SJSA1 (cell line): ENCODE measurements at places on chromosomes 1 and 21. TPM values are rescaled to one million over a fixed set of nuclear protein-coding genes. Genes with fewer than 3 reads are reported as not detected.

- H3K4me3 ChIP-seq: no peak overlapping the region
- H3K36me3 ChIP-seq: 0 out of 2 replicates have a peak, but pooled peaks cover 2% of the 10 kb centered on the region
- no peak for DNase-seq
- H3K27me3 ChIP-seq: no peaks in the 10 kb centered on the region
- H3K4me1 ChIP-seq: peaks cover 24% of the 10 kb centered on the region
Measured at GRCh38 chr21:36803816-36804439, 105.0 kb downstream of the SIM2 start.

- no peaks in the 10 kb centered on the region for H3K36me3 ChIP-seq
- no peak overlapping the region for H3K27ac ChIP-seq
- no peaks in the 10 kb centered on the region for H3K4me1 ChIP-seq
- H3K4me3 ChIP-seq: no peak overlapping the region
Measured at GRCh38 chr1:204581759-204582158, 65.6 kb downstream of the MDM4 start.

DNA sequence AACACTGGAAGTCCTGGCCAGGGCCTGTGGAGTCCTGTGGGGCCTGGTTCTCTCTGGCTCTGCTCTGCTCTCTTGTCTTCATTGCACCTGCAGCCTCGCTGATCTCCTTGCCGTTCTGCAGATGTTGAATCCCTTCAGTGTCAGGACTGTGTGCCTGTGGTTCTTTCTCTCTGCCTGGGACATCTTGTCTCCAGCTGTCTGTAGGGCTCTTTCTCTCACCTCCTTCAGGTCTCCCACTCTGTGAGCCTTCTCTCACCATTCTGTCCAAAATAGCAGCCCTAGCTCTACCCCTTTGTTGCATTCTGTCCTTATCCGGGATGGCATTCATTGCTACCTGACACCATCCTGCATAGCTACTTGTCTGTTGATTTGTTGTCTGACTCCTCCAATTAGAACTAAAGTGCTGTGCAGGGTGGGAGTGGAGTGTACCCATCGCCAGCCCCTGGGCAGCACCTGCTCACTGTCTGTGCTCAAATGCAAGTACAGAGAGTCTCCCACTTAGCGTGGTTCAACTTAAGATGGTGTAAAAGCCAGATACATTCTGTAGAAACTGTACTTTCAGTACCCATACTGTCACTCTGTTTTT is 8.9 kb downstream of the PGBD2 start:
- no peak for DNase-seq
- H3K36me3 ChIP-seq: peaks cover 27% of the 10 kb centered on the region
- no peaks in the 10 kb centered on the region for H3K4me1 ChIP-seq
- H3K4me3 ChIP-seq: no peak overlapping the region

DNA sequence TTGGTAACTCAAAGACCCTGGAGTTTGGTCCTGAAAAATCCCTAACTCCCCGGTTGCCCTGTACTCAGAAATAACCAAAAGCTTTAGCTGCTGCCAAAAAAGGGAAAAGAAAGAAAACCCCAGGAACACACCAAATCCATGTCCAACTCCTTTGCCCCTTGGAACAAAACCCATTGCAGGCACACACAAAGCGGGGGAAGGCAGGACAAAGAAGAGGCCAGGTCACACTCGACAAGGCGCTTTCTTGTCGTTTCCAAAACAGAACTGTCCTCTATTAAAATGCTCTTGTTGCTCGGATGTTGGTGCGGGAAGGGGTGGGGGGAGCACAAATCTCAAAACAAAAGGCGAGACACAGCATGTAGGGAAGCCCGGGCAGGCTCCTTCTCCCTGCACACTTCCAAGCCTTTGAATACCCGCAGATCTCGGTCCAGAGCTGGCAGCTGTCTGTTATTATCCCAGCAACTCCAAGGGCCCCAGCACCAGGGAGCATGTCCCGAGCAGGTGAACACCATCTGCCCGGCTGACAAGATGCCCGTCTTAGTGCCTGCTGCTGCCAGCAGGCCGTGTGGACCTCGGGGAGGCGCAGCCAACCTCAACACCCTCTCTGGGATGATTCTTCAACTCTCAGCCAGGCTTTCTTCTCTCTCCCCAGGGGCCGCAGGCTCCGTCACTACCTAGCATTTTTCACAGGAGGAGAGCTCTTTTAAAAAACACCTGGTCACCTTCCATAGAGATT is 96.4 kb downstream of the SSBP3 start:
- H3K4me1 ChIP-seq: peaks cover 23% of the 10 kb centered on the region
- no peak for DNase-seq
- H3K27ac ChIP-seq: no peak overlapping the region
- H3K4me3 ChIP-seq: no peak overlapping the region
- no peaks in the 10 kb centered on the region for H3K27me3 ChIP-seq
- no peaks in the 10 kb centered on the region for H3K36me3 ChIP-seq

GRCh38 chr1:171220081-171220420 is 28.2 kb upstream of the FMO1 start:
- H3K4me3 ChIP-seq: peak overlapping the region; percentile 15
- H3K4me1 ChIP-seq: peaks cover 33% of the 10 kb centered on the region
- no peaks in the 10 kb centered on the region for H3K27me3 ChIP-seq

DNA sequence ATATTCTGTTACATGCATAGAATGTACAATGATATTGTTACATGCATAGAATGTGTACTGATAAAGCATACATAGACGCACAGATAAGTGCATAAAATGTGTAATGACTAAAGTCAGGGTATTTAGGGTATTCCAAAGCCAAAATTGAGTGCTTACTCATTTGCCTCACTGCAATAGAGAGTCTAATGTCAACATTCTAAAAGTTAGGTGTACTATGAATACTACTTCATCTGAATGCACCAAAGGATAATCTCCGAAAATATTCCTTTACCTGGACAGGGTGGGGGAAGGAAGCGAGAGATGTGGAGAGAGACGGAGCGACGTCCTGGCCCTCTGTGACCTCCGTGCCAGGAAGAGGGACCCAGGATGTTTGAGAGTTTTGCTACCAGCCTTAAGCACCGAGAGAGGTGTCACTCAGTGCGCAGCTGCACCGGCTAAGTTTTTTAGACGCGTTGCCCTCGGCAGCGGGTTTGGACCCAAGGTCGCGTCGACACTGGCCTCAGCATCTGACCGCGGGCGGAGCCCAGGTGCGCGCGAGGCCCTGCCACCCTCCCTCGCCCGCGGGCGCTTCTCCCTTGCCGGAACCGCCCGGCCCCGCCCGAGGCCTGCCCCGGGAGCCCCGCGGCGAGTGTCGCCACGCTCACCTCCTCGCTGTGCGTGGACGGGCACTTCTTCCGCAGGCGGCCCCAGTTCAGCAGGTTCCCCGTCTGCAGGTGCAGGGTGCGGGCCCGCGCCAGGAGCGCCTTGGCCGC is 660 bp downstream of the GCLM start:
- H3K4me3 ChIP-seq: peak overlapping the region; percentile 90
- DNase-seq: no peak

- 0 out of 2 replicates have a peak overlapping the region, but pooled peaks have one; percentile 2 for H3K27ac ChIP-seq
- H3K27me3 ChIP-seq: no peaks in the 10 kb centered on the region
Measured at GRCh38 chr1:17212487-17213121, 7.7 kb downstream of the PADI1 start.

- H3K4me1 ChIP-seq: peaks cover 8% of the 10 kb centered on the region; the same call in 1 of the 2 replicates
- H3K27me3 ChIP-seq: no peaks in the 10 kb centered on the region
- H3K4me3 ChIP-seq: peak overlapping the region; percentile 91
- DNase-seq: peak; percentile 14
- H3K27ac ChIP-seq: peak overlapping the region; percentile 100
Measured at GRCh38 chr1:200668514-200669313, 993 bp downstream of the DDX59 start.

DNA sequence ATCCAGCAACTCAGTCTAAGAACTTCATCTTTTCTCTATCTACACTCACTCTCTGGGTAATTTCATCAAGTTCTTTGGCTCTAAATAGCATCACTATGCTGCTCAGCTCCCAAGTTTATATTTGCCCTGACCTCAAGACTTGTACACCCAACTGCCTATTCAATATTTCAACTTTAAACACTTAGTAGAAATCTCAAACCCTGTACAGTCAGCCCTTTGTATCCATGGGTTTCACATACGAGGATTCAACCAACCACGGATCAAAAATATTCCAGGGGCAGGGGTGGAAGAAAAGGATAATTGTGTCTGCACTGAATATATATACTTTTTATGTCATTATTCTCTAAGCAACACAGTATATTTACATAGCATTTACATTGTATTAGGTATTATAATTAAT is 13.9 kb downstream of the ASH1L start:
- no peak overlapping the region for H3K27ac ChIP-seq
- H3K4me3 ChIP-seq: no peak overlapping the region
- H3K27me3 ChIP-seq: no peaks in the 10 kb centered on the region
- H3K36me3 ChIP-seq: peaks cover 12% of the 10 kb centered on the region
- DNase-seq: no peak

GRCh38 chr1:3093898-3094626 is 25.1 kb downstream of the PRDM16 start:
- H3K27me3 ChIP-seq: no peaks in the 10 kb centered on the region
- H3K36me3 ChIP-seq: no peaks in the 10 kb centered on the region
- no peak overlapping the region for H3K27ac ChIP-seq

DNA sequence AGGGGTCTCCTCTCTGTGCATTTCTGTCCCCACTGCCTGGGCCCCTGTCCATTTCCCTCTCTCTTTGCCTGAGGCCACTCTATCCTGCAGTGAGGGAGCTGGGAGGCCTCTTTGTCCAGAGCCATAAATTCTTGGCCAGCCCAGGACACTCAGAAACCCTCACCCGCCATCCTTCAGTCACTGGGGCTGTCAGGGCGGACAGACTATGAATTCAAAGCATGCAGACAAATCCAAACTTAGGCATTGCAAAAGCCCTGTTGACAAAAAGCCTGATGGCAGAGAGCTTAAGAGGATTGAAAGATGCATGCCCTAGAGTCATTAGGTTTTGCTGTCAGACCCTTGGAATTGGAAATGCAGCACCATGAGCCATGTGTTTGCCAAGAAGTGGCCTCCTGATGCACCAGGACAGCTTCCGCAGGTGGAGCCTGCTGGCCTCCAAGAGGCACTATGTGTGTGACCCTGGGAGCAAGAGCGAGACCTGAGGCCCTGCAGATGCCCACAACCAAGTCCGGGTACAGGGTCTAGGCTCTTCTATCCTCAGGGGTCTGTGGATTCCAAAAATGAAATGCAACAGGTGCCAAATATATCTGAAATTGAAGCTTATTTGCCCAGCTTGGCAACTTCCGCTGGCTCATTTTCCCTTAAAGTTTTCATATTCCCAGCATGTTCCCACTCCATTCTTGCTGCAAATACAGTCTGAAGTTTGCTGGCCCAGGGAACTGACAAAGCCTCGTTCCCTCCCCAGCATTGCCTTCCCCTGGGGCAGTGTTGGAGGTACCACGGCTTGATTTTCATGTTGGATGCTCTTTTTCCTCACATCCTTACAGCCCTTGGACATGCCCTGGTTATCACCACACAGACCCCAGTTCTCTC is 177.9 kb downstream of the PGBD5 start:
- H3K36me3 ChIP-seq: peaks cover 41% of the 10 kb centered on the region
- H3K27ac ChIP-seq: no peak overlapping the region
- no peaks in the 10 kb centered on the region for H3K27me3 ChIP-seq
- H3K4me1 ChIP-seq: no peaks in the 10 kb centered on the region
- DNase-seq: no peak
- no peak overlapping the region for H3K4me3 ChIP-seq

DNA sequence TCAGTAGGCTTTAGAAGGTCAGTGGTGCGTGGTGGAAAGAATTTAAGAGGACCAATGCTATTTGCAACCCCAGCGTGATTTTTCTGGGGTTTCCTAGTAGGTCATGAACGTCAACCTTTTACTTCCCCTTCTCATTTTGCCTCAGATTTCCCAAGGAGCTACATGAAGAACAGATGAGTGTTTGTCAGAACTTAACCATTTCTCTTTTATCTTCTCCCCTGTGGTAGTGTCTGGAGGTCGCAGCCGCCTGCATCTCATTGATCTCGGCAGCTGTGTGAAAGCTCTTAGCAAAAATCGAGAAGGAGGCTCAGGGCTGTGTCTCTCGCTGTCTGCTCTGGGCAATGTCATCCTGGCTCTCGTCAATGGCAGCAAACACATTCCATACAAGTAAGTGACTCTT is 491.1 kb downstream of the KIF26B start:
- H3K4me1 ChIP-seq: no peaks in the 10 kb centered on the region
- no peak overlapping the region for H3K4me3 ChIP-seq
- no peaks in the 10 kb centered on the region for H3K27me3 ChIP-seq
- DNase-seq: no peak

GRCh38 chr1:207831517-207832327 is 79.2 kb downstream of the CD34 start:
- DNase-seq: no peak
- H3K4me1 ChIP-seq: no peaks in the 10 kb centered on the region; the same call in 1 of the 2 replicates
- H3K36me3 ChIP-seq: no peaks in the 10 kb centered on the region
- no peak overlapping the region for H3K27ac ChIP-seq
- no peak overlapping the region for H3K4me3 ChIP-seq

DNA sequence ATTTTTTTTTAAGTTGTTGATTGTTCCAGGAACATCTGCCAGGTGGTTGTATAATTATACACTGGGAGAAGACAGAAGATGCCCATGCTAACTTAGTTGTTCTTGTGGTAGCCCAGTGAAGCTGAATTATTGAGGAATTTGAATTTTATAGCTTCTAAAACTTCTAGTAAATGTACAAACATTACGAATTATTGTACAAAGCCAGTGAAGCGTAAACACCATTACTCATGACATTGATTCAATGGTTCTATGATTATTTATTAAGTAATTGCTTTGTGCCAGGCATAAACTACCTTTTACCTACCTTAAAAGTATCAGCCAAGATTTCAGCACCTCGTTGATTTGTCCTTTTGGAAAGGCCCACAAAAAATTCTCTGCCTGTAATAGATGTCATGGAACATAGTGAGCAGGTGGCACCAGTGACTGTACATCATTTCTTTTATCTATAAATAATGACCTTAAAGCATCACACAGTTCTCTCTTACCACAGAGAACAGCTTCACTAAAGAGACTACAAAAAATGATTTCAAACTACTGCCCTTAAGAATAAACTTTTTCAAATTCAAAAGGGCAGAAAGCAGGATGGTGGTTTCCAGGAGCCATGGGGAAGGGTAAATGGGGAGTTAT is 74.9 kb upstream of the BCL10 start:
- no peak overlapping the region for H3K27ac ChIP-seq
- DNase-seq: no peak
- H3K4me3 ChIP-seq: no peak overlapping the region
- H3K36me3 ChIP-seq: peaks cover 42% of the 10 kb centered on the region
- no peaks in the 10 kb centered on the region for H3K4me1 ChIP-seq

The KIF21B gene
- total RNA-seq: 1.1 and 1.7 TPM in 2 replicates

The KLHDC8A gene
- total RNA-seq: not detected in 2 replicates

The OR10Z1 gene
- total RNA-seq: not detected in 2 replicates

The BSDC1 gene
- total RNA-seq: 55.5 and 71.1 TPM in 2 replicates

The IGFN1 gene
- 0.03 TPM in 1 of 2 replicates, not detected in the other for total RNA-seq

The S100A7 gene
- not detected in 2 replicates for total RNA-seq

The NCF2 gene
- total RNA-seq: 0.24 TPM in 1 of 2 replicates, not detected in the other

The TLR5 gene
- total RNA-seq: 1.7 and 2.4 TPM in 2 replicates

The KIF26B gene
- 3.9 and 5.9 TPM in 2 replicates for total RNA-seq

The SPRR2F gene
- not detected in 2 replicates for total RNA-seq
